ENCODE measurements at places on chromosomes 16 and 17. TPM values are rescaled to one million over a fixed set of nuclear protein-coding genes. Genes with fewer than 3 reads are reported as not detected.

DNA sequence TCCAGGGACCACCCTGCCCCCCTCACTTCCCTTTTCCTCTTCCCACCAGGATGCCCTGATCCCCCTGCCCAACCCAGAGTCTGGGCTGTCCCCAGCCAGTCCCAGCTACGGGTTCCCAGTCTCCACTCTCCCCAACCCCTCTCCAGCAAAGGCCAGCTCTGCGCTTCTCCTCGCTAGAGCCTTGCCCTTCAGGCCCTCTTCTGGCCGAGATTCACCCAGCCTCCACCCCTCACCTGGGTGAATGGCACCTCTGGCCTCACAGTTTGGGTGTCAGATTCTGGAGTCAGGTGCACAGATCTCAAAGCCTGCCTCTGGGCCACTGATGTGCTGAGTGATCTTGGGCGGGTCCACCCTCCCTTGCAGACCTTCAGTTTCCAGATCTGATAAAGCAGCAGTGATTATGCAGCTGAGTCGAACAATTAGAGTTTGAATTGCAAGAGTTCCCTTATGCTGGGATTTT, 185.6 kb upstream of the TNRC6C start:
- no peak for DNase-seq

Gene TBC1D3K
- total RNA-seq = not detected

Gene TBX6
- total RNA-seq = 0.10 TPM

Gene DYNLRB2
- not detected for total RNA-seq

DNA sequence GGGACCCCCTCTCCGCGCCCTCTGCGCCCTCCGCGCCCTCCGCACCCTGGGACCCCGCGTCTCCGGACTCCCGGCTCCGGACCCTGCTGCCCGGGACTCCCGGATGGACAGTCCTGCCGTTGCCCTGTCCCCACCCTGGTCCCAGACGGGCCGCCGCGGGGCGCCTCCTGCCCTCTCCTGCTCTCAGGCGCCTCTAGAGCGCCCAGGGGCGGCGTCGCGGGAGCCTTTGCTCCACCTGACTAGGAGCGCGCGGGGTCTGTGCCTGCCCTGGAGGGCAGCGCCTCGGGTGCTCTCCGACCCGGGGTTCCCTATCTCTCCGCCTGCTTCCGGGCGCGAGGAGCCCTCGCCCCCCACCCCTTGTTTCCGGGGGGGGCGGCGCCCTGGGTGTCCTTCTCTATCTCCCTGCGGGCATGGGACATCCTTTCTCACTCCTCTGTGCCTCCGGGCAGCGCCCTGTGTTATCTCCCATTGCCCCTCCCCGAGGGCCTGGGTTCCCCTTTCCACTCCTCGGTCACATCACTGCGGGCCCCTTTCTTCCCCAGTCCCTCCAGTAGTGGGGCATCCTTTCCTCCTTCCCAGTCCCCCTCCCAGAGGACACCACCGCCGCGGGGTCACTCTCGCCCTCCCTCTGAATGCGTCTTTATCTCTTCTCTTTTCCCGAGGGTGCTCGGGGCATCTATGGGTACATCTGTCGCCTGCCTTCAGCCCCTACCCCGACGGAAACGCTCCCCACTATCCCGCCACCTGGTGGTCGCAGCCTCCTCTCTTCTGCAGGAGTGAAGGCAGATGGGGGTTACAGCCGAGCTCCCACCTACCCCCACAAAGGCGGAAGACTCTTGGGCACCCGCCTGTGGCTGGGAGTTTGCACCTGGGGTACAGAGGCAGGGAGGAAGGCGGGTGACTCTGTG, 875 bp downstream of the PRKCB start:
- DNase-seq = no peak

All from RPMI7951 (cell line).